Myocyte (in vitro differentiated cells): ENCODE measurements at places on chromosomes 16 and 17.

GRCh38 chr16:86220561-86220960, 289.8 kb upstream of the FOXF1 start:
- DNase-seq = no peak

DNA sequence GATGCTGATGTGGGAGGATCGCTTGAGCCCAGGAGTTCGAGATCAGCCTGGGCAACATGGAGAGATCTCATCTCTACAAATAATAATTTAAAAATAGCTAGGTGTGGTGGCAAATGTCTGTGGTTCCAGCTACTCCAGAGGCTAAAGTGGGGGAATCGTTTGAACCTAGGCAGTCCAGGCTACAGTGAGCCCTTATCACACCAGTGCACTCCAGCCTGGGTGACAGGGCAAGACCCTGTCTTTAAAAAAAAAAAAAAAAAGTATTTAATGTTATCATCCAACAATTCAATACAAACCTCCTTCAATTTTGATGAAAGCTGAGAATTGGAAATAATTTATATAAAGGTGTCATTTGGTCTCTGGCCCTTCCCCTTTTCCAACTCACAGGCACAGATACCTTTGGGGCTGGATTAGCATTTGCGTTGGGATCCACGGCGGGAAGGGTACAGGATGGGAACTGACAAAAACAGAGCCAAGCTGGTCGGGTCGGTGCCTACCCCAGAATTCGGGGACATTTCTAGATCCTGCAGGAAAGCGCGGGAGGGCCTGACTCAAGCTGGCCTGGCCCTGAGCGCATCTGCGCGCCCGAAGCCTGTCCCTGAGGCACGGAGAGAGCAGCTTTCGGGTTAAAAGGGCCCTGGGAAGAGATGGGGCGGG, 860 bp upstream of the DCAF7 start:
- DNase-seq = peak; percentile 33

- DNase-seq = peak; percentile 13
Measured at GRCh38 chr16:65510850-65511249, 389.0 kb upstream of the CDH11 start.

- peak; percentile 33 for DNase-seq
Measured at GRCh38 chr17:4310354-4311060, 46.7 kb upstream of the ANKFY1 start.
